Caudate nucleus (tissue), 63 donors: ENCODE measurements at places on chromosomes 7 and 10.

- no peak for DNase-seq
These were observed 21.0 kb upstream of the LRRC17 start for GRCh38 chr7:102891693-102892261.

GRCh38 chr7:125661006-125661405, 731.4 kb upstream of the POT1 start:
- no peak for DNase-seq

DNA sequence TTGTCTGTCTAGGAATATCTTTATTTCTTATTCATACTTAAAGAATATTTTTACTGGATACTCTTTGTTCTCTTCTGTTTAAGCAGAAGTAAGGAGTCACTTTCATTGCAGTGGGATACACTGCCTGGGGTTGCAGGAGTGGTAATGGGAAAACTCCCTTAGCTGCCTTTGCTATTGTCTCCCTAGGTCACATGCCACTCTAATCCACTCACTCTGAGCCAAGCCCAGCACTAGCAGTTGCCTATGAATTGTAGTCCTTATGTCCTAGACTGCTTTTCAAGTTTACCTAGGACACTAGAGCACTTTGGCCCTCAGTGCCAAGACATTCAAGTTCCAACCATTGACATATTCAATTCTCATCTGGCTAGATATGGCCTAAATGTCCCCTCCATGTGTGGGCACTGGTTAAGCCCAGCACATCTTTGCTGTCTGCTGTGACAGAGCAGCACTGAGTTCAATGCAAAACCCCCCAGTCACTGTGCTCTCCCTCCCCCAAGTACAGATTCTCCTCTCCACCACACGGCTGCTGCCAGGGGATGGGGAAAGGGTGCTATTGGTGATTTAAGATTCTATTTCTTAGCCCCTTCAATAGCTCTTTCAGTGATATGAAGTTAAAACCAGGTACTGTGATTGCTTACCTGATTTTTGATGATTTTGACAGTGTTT, 991.7 kb upstream of the KCND2 start:
- no peak for DNase-seq

GRCh38 chr10:35339942-35340341, 3.6 kb downstream of the CCNY start:
- DNase-seq: no peak

GRCh38 chr7:33705333-33705833, 200.0 kb upstream of the BMPER start:
- DNase-seq: no peak

DNA sequence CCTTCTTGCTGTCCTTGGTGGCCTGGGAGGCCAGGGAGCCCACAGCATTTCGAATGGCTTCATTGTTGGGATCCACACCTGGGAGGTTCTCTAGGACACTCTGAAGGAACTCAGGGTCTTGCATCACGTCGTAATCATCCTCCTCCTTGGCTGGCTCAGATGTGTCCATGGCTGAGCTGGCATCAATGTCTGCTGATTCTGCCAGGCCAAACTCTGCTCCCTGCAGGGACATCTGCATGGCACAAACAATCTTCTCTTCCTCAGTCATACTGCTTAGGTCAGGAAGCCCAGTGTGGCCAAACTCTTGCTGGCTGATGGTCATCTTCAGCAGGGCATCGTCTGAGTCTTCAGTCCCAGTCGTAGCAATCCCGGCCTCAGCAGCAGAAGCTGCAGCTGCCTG, 34.9 kb upstream of the PLCE1 start:
- DNase-seq: no peak

DNA sequence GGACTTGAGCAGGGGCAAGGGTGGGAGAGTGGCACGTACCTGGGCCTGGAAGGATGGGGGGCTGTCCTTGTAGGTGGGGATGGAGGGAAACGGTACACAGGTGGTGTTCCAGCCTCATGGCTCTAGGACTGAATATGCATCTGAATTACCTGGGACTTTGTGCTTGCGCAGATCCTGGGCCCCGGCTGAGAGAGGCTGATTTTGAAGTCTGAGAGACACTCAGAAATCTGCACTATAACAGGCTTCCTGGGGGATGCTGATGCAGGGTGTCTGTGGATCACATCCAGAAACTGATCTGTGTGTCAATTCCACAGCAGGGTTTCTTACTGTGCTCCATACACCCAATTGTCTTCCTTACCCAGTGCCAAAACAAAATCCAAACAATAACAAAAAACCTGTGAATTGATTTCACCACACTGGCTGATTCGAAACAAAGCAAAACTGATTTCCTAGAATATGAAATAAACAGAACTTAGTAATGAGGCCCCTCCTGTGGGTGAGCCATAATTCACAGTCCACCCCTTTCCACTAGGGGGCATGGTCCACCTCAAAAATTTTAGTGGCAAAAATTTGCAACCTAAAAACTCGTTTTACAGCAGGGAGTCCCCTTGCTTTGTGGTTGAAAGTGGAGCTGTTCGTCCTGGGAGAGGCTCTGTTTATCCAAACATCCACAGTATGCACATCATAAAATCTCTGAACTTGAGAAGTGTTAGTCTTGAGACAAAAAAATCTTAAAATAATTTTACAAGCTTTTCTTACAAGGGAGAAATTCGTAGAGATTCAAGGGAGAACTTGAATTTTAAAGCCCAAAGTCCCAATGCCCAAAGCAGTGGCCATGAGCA, 32.0 kb upstream of the PLEKHA1 start:
- DNase-seq: peak; percentile 50

DNA sequence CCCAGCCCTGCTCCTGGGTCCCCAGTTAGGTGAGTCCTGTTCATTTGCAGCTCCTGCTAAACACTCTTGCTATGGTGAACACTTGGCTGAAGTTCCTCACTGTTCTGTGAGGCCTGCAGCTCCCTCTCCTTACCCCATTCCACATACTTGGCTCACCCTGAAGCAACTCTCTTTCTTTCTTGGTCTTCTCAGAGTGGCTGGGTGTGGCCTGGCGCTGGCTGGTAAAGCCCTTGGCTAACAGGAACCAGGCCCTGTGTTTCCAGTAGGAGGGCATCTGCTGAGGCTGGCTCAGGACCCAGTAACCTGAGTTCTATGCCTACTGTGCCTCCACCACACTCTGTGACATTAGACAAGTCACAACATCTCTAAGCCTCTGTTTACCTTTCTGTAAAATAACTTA, 53.1 kb upstream of the COL13A1 start:
- no peak for DNase-seq

DNA sequence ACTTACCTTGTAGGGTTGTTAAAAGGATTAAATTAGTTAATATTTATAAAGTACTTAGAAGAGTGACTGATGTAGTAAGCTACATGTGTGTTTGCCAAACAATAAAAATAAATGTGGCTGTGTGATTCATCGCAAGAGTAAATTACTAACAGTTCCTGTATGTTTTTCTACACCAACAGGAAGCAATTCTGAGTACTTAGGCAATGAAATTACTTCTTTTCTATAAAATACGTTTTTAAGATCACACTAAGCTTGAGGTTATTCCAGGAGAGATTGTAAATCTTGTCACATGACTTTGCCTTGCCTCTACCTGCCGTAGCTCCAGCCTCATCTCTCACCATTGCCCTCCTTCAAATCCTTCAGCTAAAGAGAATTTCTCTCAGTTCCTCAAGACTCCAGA, 18.1 kb upstream of the GSTK1 start:
- no peak for DNase-seq

DNA sequence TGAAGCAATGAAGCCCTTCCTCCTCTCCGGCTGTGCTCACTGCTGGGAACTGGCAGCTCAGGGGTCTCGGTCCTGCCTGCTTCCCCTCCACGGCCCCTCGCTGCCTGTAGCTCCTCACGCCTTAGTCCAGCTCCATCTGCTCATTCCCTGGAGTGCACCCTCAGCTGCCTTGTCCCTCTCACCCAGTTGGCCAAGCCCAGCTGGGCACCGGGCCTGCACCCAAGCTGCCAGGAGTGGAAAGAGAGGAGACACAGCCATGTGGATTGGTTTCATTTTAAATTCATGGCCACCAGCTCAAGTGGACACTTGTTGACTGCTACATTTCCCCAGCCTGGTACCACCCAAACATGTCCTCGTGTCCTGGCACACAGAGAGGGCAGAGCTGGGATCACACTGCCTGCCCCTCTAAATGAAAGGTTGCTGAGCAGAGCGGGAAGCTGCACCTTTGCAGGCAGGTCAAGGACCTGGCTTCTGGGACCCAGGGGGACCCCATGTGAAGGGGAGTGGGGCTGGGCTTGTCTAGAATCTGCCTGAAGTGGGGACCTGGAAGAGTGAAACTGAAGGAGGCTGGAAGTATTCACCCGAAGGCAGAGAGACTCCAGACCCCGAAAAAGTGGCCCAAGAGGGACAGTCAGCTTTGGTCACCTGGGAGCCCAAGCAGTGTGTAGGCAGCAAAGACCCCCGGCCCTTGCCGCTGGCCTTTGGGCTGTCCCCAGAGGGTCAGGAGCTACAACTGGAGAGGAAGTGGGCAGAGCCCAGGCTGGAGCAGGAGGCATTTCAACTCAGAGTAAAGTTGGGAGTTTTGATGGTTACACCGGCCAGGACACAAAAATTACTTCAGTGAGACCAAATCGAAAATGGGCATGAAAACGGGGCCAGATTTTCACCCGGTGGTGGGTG, 15.0 kb upstream of the BNIP3 start:
- peak; percentile 46 for DNase-seq

- no peak for DNase-seq
These were observed 15.4 kb upstream of the FRAT2 start for GRCh38 chr10:97349752-97350513.

GRCh38 chr10:97063271-97063982, 122.3 kb downstream of the SLIT1 start:
- DNase-seq: no peak

- DNase-seq: no peak
These were observed 26.3 kb downstream of the DENND11 start for GRCh38 chr7:141675436-141676215.

GRCh38 chr7:2838873-2839578, 5.1 kb downstream of the GNA12 start:
- no peak for DNase-seq

GRCh38 chr10:33635967-33636515, 301.6 kb upstream of the NRP1 start:
- no peak for DNase-seq

- no peak for DNase-seq
These were observed 1.8 kb downstream of the GNAI1 start for GRCh38 chr7:80136261-80137055.

DNA sequence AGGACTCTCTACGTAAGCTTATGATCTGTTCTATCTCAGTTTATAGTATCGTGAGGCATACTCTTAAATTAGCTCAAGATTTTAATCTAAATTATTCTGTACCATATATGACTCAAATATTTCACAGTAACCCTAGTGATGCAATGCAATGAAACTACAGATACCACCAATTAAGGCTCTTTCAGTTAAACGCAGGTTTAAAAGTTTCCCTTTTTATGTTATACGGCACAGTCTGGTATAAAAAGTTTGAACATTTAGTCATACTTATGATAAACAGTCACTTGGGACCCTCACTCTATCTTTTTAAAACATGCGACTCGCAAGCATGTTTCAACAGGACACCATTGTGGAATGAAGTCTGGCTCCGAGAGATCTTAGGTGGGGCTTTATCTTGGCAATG, 107.2 kb downstream of the CDK6 start:
- no peak for DNase-seq

DNA sequence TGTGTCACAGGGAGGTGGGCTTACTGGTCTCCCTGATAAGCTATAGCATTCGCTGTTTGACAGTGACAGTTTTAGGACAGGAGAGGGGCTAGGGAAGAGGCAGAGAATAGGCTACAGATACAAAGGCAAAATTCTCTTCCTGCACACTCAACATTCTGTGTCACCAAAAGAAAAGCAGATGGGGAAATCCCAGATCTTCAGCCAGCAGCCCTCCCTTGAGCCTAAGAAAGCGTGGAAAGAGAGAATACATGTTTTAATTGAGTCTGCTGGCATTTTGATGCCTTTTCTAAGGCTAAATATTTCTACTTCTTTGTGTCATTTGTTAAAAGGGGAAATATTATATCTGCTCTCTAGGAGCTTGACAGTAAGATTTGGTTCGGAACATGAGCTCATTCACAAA, 247.0 kb downstream of the TRIL start:
- DNase-seq: no peak

DNA sequence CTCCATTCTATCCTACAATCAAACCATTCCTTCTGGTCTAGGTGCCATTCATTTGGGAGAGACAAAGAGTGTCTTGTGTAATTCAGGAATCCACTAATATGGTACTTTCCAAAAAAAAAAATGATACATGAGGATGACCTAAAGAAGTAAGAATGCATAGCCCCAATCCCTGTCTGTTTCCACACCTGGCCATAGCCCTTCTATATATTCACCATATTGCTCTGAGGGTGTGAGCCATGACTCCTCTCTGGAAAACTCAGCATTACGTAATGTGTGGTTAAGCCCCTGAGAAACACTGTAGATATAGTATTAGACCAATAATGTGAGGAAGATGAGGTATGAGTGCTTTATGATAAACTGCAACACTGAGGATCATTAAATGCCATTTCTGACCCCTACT, 592.7 kb downstream of the INHBA start:
- DNase-seq: no peak

DNA sequence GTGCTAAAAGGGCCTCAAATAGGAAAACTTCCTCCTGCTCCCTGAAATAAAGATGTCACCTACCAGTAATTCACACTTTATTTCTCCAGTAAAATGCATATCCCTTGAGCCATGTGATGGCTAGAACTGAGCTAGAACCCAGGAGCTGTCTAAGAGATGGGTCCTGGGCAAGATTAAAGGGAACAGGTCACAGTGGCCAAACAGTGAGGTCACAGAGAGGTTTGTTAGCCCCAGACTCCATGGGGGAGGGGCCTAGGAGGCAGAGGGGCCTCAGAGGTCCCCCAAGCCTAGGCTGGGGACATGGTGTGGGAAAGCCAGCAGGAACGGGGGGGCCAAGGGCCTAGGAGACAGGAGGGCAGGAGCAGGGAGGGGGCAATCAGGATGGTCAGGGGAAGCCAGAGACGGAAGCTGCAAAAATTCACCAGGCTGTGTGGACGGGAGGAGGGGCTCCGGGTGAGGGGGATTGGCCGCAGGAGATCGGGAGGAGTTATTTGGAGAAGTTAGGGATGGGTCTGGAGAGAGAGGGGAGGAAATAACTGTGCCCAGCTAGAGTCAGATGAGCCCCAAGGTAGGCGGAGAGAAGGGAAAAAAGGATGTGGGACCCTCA, 3.3 kb downstream of the FBXO24 start:
- no peak for DNase-seq

- no peak for DNase-seq
These were observed 275.4 kb upstream of the PFKP start for GRCh38 chr10:2791774-2792443.

- no peak for DNase-seq
These were observed 87.4 kb downstream of the ZFAND4 start for GRCh38 chr10:45585131-45585530.

GRCh38 chr7:129568240-129568639, 43.3 kb upstream of the NRF1 start:
- DNase-seq: no peak

- DNase-seq: no peak
These were observed 10.6 kb upstream of the ZNF239 start for GRCh38 chr10:43585046-43585445.
